ENCODE measurements at places on chromosomes 5 and 9. TPM values are rescaled to one million over a fixed set of nuclear protein-coding genes. Genes with fewer than 3 reads are reported as not detected.

TAF11L5 gene
- total RNA-seq, result not detected

MAMDC2 gene
- total RNA-seq, result 2.2 TPM

PRRX2 gene
- 1.7 TPM for total RNA-seq

NEUROG1 gene
- not detected for total RNA-seq

HAPLN1 gene
- 24.4 TPM for total RNA-seq

NR5A1 gene
- total RNA-seq, result not detected

GPR151 gene
- not detected for total RNA-seq

KIF20A gene
- 106 TPM for total RNA-seq

TLX3 gene
- total RNA-seq, result 20.1 TPM

DMRT3 gene
- total RNA-seq, result not detected

MYOZ3 gene
- not detected for total RNA-seq

SLC6A19 gene
- total RNA-seq, result not detected

DNA sequence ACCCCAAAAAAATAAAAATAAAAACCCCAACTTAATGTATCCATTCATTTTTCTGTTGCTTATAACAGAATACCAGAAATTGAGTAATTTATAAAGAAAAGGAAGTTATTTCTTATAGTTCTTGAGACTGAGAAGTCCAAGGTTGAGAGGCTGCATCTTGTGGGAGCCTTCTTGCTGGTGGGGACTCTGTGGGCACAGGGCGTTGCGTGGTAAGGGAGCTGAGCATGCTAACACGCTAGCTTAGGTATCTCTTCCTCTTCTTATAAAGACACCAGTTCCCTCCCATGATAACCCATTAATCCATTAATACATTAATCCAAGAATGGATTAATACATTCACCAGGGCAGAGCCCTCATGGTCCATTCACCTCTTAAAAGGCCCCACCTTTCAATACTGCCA, 150.9 kb downstream of the ZSWIM6 start:
- DNase-seq, result no peak

DNA sequence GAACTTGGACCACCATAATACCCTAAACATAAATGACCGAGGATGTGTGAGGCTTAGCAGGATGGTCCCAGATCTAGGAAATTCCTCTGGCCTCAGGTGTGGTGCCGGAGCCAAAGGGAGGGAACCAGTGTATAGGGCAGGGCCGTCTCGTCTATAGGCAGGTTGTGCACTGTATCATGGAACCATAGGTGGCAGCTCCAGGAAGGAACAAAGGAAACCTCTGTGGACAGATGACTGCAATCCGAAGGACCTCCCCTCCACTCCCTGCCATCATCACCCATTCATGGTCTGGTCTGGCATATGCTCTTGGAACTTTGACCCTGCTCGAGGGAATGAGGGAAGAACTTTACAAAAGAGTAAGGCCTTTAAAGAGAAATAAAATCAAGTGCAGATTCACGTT, 2.9 kb upstream of the MACIR start:
- DNase-seq, result no peak

DNA sequence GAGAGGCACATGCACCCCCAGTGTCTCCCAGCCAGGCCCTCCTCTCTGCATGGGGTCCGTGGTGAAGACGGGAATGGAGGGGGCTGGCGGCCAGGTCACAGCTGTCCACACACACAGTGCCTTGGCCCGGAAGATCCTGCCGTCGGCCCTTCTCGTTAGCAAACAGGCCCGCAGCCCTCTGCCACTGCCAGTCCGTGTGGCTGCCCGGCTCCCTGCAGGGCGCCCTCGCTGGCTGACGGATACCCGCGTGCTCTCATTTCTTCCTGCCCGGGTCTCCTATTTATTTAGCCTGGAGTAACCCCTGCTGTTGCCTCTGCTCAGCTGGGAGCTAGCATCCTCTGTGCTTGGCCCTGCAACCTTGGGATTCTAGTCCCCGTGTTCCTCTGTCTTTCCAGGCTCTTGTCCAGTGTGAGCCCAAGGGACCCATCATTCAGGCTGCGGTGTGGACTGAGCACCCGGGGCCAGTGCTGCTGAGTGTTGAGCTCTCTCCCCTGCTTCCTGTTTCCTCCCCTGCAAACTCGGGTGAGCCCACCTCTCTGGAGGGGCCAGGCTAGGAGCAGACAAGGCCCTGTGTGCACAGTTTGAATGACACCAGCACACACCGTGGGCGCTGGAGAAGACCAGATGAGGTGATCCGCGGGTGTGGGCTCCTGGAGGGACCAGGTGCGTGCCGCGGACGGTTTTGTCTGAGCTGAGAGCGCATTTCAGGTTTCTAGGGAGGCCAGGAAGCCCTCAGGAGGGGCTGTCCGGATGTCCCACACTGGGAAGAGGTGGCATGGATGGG, 14.6 kb upstream of the RNU6ATAC start:
- DNase-seq, result peak; percentile 44

GRCh38 chr9:12720551-12720950, 27.4 kb downstream of the TYRP1 start:
- no peak for DNase-seq

- DNase-seq, result no peak
Observed at GRCh38 chr5:36637516-36637915, 31.1 kb downstream of the SLC1A3 start.

- DNase-seq, result no peak
Observed at GRCh38 chr5:131810510-131811249, 13.9 kb upstream of the FNIP1 start.

GRCh38 chr5:75043633-75044264, 8.6 kb downstream of the GCNT4 start:
- DNase-seq, result no peak

DNA sequence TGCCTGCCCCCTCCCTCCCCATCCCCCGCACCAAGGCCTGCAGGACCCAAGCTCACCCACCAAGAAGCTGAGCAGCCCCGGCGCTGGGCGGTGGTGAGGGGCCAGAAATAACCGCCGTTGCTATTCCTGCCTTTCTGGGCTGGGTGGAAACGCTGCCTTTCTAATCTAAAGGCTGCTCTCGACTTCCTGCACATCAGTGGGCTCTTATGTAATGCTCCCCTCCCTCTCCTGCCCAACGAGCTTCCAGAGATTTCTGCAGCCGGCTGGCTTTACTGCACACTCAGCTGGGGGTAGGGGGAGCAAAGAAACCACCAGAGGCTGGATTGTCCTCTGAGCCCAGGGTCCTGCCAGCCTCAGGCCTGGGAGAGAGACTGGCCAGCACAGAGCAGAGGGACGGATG, 6.9 kb upstream of the EGR1 start:
- no peak for DNase-seq

DNA sequence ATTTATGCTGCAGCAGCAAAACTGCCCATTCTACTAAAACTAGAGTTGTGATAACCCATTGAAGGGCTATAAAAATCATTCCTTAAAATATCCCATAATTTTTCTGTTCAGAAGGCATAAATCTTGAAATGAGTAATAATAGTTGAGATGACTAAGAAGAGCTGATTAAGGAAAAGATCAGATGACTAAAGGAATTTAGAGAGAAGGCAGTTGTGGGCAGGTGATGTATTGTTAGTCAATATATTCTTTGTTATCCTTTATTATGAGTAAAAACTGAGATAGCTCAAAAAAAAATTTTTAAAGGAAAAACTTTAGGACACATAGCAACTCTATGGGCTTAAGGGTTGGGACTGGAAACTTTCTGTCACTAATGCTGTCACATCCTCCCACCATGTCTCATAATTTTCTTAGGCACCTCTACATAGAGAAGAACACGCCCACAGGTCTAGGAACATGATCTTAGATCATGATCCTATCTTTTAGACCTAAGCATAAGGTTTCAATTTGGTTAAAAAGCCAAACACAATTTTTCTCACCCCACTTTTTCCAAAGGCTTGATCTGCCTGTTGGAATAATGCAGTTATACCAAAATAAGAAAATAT, 597.5 kb upstream of the MEF2C start:
- DNase-seq, result no peak

GRCh38 chr5:143118222-143118621, 285.3 kb downstream of the NR3C1 start:
- no peak for DNase-seq

GRCh38 chr5:67013719-67014118, 182.9 kb downstream of the CD180 start:
- DNase-seq, result no peak

- no peak for DNase-seq
Observed at GRCh38 chr9:18749711-18750110, 275.8 kb downstream of the ADAMTSL1 start.

- no peak for DNase-seq
Observed at GRCh38 chr5:115423541-115423940, 121.0 kb downstream of the FEM1C start.

- DNase-seq, result no peak
Observed at GRCh38 chr5:153456354-153456753, 34.1 kb upstream of the GRIA1 start.

- peak; percentile 12 for DNase-seq
Observed at GRCh38 chr5:152689250-152689711, 284.2 kb upstream of the NMUR2 start.

- DNase-seq, result no peak
Observed at GRCh38 chr5:81893961-81894360, 77.9 kb upstream of the ATG10 start.

DNA sequence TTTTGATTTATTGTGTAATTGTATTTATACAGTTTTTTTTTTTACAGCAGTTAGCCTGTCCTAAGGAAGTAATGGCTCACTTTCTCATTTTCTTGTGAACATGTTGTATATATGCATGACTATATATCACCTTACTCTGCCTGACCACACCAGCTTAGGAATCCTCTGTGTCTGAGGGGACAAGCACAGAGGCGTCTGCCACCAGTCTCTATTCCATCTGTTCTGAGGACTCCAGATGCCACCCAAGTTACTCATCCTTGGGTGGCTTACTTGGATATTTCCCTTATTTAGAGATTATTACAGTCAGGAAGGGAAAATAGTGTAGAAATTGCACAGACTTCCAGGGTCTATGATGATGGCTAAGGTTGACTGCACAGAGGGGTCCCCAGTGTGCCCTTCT, 256.3 kb upstream of the C9orf72 start:
- no peak for DNase-seq

GRCh38 chr5:146447734-146448380, 724 bp downstream of the TCERG1 start:
- peak; percentile 75 for DNase-seq

Data from Daoy (cell line).